Lung microvascular endothelial cell (primary cell): ENCODE measurements at places on chromosomes 1 and 21.

GRCh38 chr1:88802404-88802803 is 89.0 kb downstream of the GTF2B start:
- DNase-seq: no peak

- no peak for DNase-seq
Observed at GRCh38 chr1:108141621-108142020, 58.5 kb downstream of the SLC25A24 start.

DNA sequence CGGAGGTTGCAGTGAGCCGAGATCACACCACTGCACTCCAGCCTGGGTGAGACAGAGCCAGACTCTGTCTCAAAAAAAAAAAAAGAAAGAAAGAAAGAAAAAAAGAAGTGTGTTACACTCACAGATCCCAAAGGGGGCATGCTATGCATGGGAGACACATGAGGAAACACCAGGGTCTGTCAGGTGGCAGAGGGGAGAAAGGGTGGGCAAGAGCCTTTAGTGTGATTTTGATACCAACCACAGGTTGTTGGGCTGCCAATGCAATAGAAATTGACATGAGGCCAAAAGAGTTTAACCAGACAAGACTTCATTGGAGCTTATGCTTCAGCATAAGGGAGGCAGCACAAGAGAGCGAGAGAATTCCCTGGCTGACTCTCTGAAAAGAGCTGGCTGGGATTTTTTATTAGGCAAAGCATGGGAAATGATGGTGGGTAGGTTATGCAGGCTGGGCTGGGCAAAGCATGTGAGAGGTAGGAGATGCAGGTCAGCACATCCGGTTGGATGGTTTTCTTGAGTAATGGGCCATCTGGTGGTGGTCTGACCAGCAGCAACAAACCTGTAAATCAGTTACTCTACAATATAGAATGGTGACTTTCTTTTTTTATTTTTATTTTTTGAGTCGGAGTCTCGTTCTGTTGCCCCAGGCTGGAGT is 11.7 kb upstream of the EXTL1 start:
- peak; percentile 21 for DNase-seq

GRCh38 chr21:42567214-42567555 is 53.5 kb downstream of the SLC37A1 start:
- DNase-seq: no peak

GRCh38 chr1:78420181-78420580 is 70.6 kb upstream of the PTGFR start:
- DNase-seq: no peak

DNA sequence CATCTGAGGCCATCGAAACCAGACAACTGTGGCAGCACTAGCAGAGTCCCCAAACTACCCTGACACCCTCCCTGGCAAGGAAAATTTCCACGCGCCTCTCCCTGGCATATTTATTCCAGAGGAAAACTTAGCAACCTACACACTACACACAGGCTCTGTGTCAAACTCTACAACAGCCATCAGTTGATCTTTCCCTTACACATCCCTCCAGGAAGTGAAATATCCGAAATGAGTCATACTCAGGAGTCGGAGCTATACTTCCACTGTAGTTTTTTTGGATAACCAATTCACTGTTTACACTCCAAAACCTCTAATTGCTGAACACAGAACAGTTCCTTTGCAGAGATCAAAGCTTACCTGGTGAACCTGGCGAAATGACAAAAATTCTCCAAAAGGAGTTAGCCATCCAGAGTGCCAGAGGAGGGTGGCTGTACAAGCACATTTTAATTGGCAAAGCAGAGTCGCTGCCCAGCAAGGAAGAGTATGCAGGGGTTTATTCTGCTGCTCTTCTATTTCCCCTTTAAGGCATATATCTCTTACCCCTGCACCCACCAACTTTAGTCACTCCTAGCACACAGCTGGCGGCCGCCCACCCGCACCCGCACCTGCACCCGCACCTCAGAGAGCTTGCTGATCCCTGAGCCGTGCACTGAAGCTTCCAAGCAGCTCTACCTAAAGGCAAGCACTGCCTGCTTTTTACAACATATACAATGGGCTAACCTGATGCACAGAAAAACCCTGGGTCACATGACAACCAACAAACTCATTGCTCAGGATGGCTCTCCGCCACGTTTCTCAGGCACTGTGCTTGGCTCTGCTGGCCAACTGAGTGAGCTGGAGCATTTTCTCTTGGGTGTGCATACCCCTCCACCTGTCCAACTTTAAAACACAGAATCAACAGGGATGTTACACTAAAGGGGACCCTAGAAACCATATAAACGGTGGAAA is 54.9 kb downstream of the CAPZB start:
- peak; percentile 98 for DNase-seq

DNA sequence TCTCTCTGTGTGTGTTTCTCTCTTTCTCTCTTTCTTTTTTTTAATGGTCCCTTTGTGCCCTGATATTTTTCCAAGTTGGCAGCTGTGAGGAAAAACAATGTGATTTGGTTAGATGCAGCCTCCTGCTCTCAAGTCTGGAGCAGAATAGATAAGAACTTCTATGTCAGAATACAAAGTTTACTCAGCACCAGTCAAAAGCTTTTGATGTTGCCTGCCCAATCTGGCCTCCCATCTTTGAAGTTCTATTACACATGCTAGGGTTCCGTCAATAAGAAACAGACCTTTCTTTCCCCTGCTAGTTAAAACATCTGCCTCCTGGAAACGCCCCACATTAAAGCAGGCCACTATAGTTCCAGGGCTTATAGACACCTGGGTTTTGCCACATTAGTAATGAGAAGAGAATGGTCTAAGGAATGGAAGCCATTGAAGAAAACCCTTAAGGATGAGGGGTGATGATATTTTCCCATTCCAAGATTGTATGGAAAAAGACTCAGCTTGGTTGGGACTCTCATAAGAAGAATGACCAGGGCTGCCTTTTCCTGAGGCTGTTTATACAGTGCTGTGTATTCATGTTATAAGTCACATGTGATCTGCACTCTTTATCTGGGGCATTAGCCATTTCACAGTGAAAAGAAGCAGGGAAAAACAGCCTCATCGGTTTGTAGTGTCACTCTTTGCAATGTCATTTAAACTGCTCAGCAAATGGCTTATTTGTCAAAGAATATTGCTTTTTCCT is 414.7 kb upstream of the PROX1 start:
- no peak for DNase-seq

DNA sequence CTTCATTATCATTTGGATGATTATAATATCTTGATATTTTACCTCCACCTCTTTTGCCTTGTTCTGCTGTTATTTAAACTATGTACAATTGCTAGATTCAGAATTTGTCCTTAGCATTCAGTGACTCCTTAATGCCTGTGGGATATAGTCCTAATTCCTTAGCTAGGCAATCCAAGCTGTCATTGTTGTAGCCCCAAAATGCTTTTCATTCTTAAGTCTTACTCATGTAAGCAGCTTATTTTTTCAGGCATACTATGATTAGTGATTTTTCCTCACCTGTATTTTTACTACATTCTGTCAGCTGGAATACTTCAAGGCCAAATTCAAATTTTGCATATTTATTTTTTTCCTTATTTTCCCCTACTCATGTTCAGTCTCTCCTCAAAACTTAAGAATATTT is 13.4 kb downstream of the PKN2 start:
- peak; percentile 1 for DNase-seq

DNA sequence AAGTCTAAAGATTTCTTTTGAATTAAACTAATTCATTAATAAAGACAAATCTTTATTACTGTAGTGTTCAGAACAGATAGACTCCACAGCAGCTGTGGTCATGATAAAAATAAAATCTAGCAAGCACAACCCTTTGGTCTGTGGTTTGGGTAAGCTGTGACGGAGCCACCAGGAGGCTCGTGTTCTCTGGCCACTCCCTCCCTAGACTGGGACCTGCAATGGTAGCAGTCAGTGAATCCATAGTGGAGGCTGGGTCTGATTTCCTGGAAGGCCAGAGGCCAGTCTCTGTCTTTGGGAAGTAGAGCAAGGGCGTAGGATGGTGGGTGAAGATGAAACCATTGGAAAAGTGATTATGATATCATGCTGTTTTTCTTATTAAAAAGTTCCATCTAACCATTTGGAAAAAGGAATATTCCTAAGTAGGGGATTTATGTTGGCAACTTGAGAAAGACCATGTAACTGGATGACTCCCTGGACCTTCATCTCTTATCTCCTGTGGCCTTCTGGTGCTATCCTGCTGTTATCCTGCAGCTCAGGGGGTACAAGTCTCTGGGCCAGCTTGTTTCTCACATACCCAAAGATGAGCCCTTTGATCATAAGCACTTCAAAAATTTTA is 39.0 kb downstream of the TENT5C start:
- DNase-seq: no peak

- no peak for DNase-seq
Observed at GRCh38 chr1:172900376-172900997, 150.3 kb downstream of the TNFSF18 start.

DNA sequence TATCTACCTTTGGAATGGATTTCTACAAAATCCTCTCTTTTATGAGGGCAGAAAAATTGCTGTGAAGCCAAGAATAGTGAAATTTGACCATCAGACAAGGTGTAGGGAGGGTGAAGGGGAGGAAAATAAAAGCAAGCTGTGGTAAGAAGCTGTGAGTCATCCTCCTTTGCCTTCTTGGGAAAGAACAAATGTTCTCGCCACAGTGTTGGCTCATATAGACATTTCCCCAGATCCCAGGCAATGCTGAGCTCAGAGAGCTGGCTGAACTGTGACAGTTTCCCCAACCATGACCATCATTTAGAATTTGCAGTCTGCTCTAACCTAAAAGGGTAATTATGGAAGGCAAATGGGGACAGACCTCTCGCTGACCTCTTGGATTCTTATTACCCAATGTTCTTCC is 235.4 kb downstream of the PBX1 start:
- DNase-seq: peak; percentile 74

- no peak for DNase-seq
Observed at GRCh38 chr1:88609051-88609450, 75.0 kb upstream of the PKN2 start.

- no peak for DNase-seq
Observed at GRCh38 chr1:169762699-169763098, 28.8 kb upstream of the SELE start.

DNA sequence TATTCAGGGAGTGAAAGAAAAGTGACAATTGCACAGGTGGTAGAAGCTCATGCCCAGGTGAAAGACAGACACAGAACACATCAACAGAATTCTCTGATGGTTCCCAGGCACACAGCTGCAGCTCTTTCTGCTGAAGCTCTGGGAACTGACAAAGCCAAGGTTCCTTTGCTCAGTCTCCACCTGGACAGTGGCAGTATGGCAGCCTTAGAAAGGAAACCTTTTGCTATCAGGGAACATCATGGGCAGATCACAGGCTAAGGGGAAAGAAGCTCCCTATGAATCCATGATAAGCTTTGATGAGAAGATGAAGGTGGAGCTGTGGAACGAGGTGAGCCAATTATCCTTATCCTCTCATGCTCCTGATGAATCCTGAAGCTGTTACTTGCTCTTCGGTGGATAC is 1.2 kb downstream of the SPRR2B start:
- no peak for DNase-seq

DNA sequence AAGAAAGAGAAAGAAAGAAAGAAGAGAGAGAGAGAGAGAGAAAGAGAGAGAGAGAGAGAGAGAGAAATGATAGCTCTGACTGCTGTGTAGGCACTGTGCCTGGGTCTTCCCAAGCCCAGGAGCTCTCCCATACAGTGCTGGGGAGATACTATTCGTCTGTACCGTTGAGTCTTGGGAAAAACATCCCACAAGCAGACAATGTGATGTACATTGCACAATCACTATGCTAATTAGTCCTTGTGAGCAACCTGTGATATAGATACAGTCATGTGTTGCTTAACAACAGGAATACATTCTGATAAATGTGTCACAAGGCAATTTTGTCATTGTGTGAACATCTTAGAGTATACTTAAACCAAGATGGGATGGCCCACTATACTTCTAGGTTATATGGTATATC is 381.0 kb downstream of the HHAT start:
- DNase-seq: no peak

DNA sequence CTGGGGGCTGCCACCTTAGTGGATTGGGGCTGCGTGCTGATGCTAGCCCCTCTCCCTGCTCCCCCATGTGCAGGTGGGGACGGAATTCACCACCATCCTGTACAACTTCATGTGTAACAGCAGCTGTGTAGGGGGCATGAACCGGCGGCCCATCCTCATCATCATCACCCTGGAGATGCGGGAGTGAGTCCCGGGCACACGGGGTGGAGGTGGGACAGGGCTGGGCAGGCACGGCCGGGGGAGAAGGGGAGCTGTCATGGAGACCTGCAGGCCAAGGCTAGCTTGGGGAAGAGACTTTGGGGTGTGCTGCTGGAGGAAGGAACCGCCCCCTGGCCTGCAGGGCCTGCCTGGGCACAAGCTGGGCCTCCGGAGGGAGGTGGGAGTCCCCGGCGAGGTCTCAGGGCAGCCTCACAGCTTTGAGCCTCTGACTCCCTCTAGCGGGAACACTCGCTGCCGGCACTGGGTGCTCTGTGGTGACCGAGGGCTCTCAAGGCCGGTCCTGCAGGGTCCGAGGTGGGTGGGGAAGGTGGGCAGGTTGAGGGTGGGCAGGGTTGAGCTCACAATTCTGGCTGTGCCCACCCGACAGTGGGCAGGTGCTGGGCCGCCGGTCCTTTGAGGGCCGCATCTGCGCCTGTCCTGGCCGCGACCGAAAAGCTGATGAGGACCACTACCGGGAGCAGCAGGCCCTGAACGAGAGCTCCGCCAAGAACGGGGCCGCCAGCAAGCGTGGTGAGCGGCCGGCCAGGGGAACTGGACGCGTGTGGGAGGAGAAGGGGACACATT is 25.0 kb upstream of the CCDC27 start:
- DNase-seq: peak; percentile 46

GRCh38 chr1:164772635-164773034 is 213.7 kb downstream of the PBX1 start:
- DNase-seq: peak; percentile 81

GRCh38 chr21:25387665-25388064 is 219.6 kb downstream of the MRPL39 start:
- DNase-seq: no peak

GRCh38 chr21:43832648-43833047 is 32.4 kb upstream of the AGPAT3 start:
- DNase-seq: no peak

- no peak for DNase-seq
Observed at GRCh38 chr1:72207059-72207458, 75.3 kb downstream of the NEGR1 start.
